ENCODE measurements at places on chromosomes 13 and 19.

DNA sequence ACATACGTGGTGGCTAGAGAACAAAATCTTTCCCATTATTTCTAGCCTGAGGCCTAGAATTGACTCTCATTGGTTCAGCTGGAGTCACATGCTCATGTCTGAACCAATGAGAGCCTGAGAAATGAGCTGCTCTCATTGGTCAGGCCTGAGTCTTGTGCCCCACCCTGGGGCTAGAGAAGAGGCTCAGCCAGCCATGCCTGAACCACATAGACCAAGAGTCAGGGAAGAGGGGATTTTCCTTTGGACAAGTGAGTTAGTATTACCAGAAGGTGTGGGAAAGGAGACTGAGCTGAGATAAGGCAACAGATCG is 6.9 kb downstream of the FXYD5 start:
- DNase-seq, result no peak

- DNase-seq, result no peak
These were observed 28.4 kb downstream of the NFIX start for GRCh38 chr19:13023656-13024055.

DNA sequence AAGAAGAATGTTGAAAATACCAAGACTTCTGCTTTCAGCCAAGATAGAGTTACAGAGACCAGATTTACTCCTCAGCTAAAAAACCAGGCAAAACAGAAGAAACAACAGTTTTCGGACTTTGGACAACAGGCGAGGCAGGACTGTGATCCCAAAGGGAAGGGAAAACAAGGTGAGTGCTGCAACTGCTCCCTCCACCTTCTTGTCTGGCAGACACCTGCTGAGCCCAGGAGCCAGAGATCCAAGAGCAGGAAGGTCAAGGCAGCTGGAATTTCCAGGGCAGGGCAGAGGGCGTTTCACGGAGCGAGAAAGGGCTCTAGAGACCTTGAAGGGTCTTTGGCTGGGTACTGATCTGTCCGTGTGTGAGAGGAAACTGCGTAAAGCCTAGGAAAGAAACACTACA is 32.9 kb upstream of the SLC7A9 start:
- DNase-seq, result no peak

GRCh38 chr19:9406798-9407352 is 28.5 kb downstream of the ZNF266 start:
- DNase-seq, result no peak

DNA sequence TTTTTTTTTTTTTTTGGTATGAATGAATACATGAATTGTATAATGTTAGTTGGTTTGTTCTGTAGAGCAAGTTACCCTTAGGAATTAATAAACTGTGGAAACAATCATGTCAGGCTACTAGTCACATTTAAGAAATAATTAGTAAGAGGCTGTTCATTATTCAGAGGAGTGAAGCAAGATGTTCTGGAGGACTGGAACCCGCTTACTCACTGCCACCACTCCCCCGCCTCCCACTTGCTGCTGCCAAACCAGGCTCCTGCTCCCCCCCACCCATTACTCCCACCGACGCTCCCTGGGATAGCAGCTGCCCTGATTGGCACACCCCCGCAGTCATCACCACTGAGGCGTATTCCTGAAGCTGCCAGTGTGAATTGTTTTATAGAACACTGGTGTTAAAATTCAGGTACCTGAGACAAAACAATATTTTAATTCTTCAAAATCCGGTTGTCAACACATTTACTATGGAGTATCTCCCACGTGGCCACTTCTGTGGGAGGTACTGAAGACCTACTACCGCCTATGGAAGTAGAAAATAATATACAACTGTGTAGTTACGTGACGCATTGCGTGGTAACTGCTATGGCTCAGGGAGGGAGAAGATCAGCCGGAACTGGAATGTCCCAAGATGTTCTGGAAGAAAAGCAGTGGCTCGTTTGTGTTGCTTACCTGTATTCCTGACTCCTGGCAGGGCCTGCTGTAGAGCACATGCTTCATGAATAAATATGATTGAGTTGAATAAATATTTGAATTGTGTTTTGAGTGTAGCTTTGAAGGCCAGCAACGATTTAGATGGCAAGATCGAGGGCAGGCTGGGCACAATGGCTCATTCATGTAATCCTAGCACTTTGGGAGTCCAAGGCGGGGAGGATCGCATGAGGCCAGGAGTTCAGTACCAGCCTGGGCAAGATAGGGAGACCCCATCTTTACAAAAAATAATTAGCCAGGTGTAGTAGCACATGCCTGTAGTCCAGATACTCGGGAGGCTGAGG is 1.7 kb downstream of the DPY19L3 start:
- DNase-seq, result no peak

DNA sequence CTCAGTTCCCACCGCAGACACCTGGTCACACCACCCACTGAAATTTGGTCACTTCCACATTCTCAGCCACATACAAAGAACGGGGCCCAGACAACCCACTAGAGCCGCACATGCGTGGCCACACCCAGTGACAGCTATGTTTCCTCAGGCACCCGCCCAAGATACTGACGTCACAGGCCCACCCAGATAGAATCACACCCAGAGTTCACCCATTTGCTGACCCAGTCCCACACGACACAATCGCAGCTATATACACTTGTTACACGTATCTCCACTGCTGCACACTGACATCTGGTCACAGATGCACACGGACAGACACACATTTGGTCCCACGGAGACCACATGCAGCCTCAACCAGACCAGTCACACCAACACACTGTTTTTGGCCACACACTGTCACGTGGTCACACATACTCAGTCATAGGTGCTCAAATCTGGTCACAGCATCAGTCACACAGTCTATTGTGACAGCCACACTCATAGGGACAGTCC is 2.9 kb downstream of the NUMBL start:
- no peak for DNase-seq

DNA sequence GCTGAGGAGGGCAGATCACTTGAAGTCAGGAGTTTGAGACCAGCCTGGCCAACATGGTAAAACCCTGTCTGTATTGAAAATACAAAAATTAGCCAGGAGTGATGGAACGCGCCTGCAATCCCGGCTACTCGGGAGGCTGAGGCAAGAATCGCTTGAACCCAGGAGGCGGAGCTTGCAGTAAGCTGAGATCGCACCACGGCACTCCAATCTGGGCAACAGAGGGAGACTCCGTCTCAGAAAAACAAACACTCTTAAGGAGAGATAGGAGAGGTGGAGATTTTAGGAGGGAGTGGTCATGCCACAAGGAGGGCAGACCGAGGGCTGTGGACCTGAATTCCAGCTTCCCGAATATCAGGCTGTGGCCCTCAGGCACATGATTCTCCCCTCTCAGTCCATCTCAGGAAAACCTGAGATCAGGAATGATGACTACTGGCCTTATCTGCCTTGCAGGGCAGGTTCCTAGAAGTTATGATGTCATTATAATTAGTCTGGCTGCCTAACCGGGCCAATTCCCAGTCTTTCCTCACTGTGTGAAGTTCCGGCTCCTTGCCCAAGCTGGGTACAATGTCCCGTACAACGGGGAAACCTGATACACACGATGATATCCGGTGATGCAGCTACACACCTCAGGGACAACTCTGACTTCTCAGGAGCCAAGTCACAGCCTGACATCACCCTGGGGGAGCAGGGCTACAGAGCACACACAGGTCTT is 2.5 kb downstream of the SLC35E1 start:
- DNase-seq, result no peak

DNA sequence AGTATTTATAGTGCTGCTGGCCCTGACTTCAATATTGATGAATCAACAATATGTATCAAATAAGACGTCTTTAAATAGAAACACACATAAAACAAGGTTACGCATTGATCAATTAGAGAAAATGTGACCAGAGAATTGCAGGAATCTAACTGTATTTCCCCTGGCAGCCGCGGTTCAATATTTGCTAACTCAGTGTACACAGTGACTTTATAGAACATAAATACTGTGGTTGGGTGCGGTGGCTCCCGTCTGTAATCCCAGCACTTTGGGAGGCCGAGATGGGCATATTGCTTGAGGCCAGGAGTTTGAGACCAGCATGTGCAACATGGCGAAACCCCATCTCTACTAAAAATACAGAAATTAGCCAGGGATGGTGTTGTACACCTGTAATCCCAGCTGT is 22.8 kb upstream of the UPF3A start:
- DNase-seq, result no peak

- no peak for DNase-seq
These were observed 547 bp downstream of the KCNN1 start for GRCh38 chr19:17967257-17968051.
